ENCODE measurements at places on chromosomes 5 and 9.
A peak's percentile ranks its signal among the peaks of the same experiment; 100 is the strongest.

- ATAC-seq: no peak
Observed at GRCh38 chr5:149420545-149421371, 41.7 kb upstream of the IL17B start.

- ATAC-seq: no peak
Observed at GRCh38 chr5:96633820-96634219, 28.4 kb upstream of the CAST start.

GRCh38 chr9:109816490-109816889 is 36.5 kb downstream of the PALM2AKAP2 start:
- ATAC-seq: no peak

DNA sequence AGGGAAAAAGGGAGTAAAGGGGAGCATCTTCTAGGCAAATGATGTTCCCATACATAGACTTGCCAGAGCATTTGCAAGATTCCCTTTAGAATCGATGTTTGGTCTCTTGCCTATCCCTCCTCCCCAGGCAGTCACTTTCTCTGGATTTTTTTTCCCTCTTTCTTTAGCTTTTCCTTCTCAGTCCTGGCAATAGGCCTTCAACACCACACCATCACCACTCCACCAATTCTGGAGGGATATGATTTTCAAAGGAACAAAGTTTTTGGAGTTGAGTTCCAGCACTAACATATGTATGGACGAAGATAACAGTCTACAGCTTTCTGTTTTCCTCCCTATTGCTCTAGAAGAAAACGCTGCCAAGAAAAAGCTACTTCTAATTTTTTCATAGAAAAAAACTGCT is 377.4 kb downstream of the PDE4D start:
- no peak for ATAC-seq

- ATAC-seq: no peak
Observed at GRCh38 chr5:133247881-133248624, 196.2 kb downstream of the HSPA4 start.

DNA sequence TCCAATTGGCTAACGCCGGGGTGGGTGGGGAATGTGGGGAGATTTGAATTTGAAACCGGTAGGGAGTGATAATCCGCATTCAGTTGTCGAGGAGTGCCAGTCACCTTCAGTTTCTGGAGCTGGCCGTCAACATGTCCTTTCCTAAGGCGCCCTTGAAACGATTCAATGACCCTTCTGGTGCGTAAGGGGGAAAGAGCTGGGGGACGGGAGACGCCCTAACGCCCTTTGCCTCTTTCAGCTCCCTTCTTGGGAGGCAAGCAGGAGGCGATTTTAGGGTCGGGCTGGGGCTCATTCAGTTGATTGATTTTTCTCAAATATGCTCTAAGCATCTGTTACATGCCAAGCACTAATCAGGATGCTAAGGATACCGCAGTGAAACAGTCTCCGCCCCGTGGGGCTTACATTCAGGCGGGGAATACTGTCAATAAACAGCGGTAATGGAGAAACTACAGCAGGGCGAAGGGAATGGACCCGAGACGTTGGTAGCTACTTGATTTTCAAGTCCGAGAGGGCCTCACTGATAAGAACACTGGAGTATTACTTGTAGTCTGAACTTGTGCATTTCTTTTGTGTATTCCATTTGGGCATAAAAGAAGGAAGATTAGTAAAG is at the start of gene HMMR:
TSS of gene HMMR (plus strand) at position 71 of the 610 bp plus-strand sequence. CDS start at position 132, 61 bp downstream.
- no peak for ATAC-seq

DNA sequence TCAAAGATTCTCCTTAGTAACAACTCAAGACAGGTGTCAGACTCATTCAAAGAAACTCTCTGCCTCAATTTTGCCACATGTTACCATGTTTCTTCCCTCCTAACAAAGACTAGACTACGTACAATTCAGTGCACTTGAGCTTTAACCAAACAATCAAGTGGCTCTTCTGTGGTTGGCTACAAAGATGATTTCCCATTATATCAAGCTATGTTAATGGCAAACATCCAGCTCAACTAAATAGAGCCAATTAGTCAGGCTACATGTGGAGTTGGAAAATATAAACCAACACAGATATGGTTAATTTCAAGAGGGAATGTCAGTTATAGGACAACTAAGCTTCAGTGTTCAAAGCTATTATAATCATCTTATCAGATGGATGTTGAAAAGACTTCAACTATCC is 29.2 kb upstream of the ADRA1B start:
- no peak for ATAC-seq

DNA sequence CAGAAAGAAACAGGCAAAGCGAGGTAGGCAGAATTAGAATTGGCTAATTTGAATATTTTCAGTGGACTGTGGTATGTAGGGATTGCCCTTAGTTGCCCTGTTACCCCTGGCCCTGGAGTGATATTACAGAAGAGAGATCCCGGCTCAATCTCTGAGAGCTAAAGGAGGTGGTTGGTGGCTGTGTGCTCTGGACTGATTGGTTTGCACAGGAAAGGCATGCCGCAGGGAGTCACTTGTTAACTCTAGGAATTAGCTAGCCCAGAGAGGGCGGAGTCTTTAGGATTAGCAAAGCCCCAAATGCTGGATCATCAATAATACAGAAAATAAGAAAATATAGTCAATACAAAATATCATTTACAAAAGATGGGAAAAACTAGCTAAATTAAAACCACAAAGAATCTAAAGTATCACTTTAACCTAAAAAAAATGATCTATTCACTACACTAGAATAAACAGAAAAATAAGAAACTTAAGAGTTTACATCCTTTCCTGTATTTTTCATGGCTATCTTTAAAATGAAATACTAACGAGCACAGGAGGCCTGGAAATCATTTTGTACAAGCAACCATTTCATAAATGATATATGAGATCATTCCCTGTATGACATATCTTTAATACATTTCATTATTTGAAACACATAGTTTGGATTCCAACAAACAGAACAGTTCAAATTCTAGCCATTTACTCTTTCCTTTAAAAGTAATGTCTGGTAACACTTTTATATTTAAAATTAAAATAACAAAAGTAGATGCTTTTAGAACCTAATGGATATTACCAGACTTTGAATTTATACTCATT is 71.1 kb downstream of the GNAQ start:
- ATAC-seq: no peak

DNA sequence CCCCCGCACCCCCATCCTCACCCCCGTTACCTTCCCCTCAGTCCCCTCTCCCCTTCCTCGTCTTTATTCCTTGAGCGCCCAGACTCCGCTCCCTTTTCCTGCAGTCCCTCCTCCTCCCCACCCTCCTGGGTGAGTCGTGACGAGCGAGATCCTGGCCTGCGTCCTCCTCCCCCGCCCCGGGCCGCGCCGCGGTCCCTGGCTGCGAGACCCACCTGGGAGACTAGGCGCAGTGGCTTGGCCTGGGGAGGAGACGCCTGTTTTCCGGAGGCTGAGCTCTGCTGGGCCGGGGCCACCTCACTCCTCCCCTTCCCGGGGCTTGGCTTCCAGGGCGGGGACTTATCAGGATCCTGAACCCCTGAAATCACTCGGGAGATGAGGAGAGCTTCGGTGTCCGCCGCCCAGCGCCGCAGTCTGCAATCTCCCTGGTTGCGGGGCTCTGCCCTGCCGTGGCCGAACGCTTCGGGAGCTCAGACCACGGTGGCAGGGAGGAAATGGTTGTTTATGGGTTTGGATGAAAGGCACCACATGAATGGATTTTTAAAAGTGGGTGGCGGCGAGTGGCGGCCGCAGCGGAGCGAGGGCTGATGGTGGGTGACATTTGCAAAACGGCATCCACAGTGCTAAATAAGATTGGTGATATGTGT is 984 bp downstream of the STXBP1 start:
- ATAC-seq: no peak

- ATAC-seq: no peak
Observed at GRCh38 chr9:34686732-34687131, 4.3 kb downstream of the CCL19 start.

DNA sequence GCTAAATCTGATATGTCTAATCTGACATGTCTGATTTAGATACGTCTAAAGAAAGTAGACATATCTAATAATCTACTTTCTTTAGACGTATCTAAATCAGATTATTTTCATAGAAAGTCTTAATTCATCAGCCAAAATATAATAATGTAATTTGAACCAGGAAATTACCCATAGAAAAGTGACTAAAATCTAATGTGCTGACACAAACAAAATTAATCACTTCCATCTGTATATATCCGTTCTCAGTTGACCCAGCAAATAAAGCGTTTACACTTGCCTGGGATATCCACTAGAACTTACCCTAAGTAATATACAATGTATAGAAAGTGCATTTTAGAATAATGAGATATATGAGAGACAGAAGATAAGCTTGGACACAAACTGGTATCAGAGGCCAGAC is 56.7 kb downstream of the TTLL11 start:
- no peak for ATAC-seq

DNA sequence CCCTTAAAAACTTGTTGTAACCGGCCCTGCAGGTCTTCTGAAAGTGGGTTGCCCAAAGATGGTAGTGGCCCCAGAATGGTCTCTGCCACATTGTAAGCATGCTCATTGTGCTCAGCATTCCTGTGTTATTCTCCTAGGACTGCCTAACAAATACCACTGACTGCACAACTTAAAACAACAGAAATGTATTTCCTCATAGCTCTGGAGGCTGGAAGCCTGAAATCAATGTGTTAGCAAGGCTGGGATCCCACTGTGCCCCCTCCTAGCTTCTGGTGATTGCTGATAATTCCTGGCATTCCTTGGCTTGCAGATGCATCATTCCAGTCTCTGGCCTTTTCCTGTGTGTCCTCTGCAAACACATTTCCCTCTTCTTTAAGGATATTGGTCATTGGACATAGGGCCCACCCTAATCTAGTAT is 3.4 kb upstream of the GCNT4 start:
- ATAC-seq: no peak

GRCh38 chr9:123834218-123834888 is 95.6 kb downstream of the DENND1A start:
- no peak for ATAC-seq

DNA sequence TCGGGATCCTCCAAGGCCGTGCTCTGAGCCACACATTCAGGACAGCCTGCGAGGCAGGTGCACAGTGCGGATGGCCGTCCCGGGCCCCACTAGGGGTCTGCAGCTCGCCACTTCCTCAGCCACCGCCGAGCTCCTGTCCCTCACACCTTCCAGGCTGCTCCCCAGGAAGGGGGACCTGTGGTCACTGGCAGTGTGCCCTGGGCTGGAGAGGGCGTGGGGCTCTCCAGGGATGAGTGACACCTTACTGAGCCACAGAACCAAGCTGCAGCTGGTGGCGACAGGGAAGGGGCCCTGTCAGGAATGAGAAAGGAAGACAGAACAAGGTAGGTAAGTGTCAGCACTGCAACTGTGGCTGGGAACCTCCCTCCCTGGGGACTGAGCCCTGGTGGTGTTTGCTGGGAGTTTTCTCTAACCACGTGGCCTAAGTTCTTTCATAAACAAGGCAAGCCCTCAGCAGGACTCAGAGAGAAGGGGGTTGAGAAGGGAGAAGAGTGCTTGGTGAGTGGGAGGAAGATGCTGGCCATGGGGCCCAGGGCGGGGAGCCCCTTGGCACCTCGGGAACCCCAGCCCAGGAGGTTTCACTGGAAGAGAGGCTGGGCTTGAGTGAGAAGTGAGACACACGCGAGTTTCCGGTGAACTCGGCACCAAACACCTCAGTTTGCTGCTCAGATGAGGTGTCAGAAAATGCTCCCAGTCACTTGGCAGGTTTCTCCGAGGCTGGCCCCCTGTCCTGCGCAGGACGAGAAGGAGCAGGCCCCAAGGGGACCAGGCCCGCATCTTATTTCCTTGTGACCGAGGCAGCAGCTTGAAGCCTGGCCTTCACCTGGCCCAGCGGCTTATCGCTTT is 5.2 kb downstream of the IL13 start:
- peak; percentile 81 for ATAC-seq

DNA sequence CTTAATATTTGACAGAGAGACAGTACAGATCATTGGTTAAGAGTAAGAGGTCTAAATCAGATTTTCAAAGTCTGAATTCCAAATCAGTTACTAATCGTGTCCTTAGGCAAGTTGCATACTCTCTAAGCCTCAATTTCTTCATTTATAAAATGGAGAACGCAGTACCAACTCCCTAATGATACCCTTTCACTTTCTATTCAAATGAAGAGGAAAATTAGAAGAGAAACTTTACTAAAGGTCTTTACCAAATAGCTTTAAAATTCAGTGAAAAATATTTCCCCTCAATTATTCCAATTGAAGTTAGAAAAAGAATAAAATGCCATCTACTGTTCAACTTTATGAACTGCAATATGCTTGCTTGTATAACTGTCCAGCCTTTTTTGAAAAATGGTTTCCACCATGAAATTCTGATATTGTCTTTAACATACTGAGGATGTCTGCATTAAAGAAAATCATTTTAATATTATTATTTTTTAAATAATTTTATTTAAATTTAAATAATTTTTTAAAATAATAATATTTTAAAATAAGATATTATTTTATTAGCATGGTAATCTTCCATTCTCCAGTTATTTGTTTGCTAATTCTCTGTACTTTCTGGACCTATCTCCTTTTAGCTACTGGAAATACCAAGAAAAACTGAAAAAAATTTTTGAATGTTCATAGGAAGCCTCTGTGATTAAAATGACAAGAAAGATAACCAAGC is 36.0 kb downstream of the POC5 start:
- peak; percentile 60 for ATAC-seq

DNA sequence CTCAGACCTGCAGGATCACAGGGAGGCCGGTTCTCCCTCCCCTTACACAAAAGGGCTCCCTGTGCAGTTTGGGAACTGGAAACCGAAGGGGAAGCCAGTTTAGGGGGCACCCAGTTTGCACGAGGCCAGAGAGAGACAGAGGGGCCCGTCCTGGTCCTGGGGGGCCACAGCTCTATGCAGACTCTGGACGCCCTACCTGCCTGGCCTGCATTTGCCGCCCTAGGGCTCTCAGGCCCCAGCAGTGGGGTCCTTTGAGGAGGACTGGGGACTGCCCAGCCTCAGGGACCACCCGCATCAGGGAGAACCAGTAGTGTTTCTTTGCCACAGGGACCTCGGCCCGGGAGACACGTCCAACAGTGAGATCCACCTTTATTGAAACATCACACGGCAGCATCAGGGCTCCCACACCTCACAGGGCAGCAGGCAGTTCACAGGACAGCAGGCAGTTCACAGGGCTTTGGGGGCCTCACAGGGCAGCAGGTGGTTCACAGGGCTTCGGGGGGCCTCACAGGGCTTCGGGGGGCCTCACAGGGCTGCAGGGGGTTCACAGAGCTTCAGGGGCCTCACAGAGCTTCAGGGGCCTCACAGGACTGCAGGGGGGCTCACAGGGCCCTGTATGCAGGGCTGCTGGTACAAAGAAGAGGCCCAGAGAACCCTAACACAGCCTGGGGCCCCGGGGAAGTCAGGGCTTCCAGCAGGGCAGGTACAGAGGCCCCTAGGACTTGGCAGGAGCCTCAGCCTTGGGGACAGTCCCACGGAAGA is 648 bp upstream of the NSMF start:
- no peak for ATAC-seq

DNA sequence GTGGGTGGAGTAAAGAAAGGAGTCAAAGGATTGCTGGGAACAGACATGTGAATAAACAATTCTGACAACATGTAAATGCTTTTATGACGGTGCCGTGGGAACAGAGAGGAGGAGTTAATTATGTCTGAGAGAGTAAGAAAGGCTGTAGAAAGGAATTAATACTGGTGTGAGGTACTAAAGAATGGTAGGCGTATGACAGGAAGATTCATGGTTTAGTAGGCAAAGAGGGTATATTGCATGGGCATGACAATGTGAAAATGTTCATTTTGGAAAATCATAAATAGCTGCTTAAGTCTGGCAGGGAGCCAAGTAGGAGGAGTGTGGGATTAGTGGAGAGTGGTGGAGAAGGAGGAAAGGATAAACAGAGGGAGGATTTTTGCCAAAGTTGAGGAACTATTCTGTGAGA is 19.7 kb downstream of the NAA35 start:
- ATAC-seq: no peak

- no peak for ATAC-seq
Observed at GRCh38 chr5:93279296-93279963, 301.6 kb downstream of the NR2F1-AS1 start.

Measured in stimulated activated memory B cell treated with anti-CD40 and anti-IgM and Interleukin-4, amounts not matched to agents 10 μg/mL and 1 μg/mL and 100 μg/mL, for 72 hours (primary cell).